Cerebellum (tissue), 4 donors: ENCODE measurements at places on chromosomes 5 and 9. TPM values are rescaled to one million over a fixed set of nuclear protein-coding genes. Genes with fewer than 3 reads are reported as not detected.

The RHOBTB3 gene
- total RNA-seq, result 172 TPM

The PCDHAC1 gene
- 32.4 TPM for total RNA-seq

The OR2V1 gene
- not detected for total RNA-seq

The SH3TC2 gene
- 2.6 TPM for total RNA-seq

The FAM200C gene
- total RNA-seq, result 24.4 TPM

The ANGPTL2 gene
- 8.5 TPM for total RNA-seq

The PDE4D gene
- 109 TPM for total RNA-seq

The PKD2L2 gene
- not detected for total RNA-seq

The TLX3 gene
- 5.2 TPM for total RNA-seq

The PHPT1 gene
- 42.1 TPM for total RNA-seq

The TOR2A gene
- 8.3 TPM for total RNA-seq

The TRIM36 gene
- 68.9 TPM for total RNA-seq

The PNPLA7 gene
- 1.5 TPM for total RNA-seq

The OR13F1 gene
- total RNA-seq, result not detected

The TAL2 gene
- total RNA-seq, result 2.4 TPM

The PDGFRB gene
- 37.9 TPM for total RNA-seq

The PCDHGA11 gene
- total RNA-seq, result 29.1 TPM

The TAF1L gene
- total RNA-seq, result not detected
